Stimulated activated CD8-positive, alpha-beta memory T cell treated with anti-CD3 and anti-CD28 coated beads, Interleukin-15, amount 100 ng/mL, for 48 hours (primary cell): ENCODE measurements at places on chromosomes 16 and 17.

DNA sequence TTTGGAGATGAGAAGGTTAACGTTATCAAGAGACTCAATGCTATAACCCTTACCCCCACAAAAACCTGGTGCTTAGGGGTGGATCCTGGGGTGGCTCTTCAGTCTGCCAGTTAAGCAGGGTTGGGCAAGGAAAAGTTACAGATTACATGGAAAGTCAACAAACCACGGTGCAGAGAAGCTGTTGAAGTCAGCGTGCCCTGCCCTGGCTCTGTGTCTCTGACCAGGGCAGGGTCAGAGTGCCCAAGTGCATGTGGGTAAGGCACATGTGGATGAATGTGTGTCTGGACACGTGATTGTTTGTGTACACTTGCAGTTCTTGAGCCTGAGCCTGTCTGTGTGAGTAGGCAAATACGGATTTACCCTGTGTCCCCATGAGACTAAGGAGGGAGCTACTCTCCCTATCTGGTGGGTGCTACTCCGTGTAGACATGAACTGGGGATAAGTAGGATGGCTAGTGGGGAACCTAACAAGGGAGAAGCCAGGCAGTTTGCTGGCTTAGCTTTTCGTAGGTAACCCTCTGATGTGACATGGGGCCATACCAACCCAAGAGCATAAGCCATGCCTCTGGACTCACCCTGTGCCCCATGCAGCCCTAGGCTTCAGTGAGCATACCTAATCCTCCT is 5.5 kb downstream of the IGFBP4 start:
- DNase-seq = no peak

GRCh38 chr17:79670537-79671084 is 59.8 kb upstream of the RBFOX3 start:
- no peak for DNase-seq

GRCh38 chr16:67164599-67165061 is at the start of gene HSF4:
TSS of gene HSF4 (plus strand) at chr16:67164745. CDS start at chr16:67164812, 67 bp downstream.
- DNase-seq = no peak

- DNase-seq = no peak
Measured at GRCh38 chr17:29956225-29956624, 14.8 kb downstream of the EFCAB5 start.

DNA sequence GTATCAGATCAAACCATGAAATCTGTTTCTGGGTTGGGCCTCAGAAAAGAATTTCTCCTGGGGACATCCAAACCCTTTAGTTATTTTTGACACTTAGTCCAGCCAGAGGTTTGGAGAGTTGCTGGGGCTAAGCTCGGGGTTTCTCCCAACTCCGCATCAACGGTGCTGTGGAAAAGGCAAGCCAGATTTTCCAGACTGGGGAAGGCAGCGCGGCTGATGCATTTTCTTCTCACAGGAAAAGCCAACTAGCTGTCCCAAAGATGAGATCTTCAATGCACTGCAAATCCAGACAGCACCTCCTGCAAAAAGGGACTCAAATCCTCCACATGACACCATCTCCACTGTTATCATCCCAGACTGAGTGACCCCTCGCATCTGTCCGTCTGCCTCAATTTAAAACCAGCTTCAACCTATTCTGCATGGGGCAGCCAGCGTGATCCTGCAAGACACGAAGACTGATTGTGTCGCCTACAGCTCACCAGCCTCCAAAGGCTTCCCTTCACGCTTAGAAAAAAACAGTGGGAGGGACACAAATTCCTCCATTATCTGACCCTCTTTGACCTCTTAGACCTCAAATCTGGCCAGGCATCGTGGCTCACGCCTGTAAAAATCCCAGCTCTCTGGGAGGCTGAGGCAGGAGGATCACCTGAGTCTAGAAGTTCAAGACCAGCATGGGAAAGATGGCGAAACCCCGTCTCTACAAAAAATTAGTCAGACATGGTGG is 62.0 kb downstream of the GAS7 start:
- DNase-seq = no peak

DNA sequence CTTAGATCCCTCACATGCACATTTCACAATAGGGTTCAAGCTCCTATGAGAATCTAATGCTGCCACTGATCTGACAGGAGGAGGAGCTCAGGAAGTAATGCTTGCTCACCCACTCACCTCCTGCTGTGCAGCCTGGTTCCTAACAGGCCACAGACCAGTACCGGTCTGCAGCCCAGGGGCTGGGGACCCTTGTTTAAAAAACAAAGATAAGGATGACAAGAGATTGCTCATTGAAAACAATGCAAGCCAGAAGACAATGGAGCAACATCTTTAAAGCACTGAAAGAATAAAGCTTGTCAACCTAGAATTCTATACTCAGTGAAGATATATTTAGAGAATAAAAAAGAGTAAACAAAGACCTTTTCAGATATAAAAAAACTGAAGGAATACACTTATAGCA is 22.8 kb upstream of the FA2H start:
- DNase-seq = no peak

- DNase-seq = no peak
Measured at GRCh38 chr16:34802848-34803599, 1343.6 kb downstream of the TP53TG3F start.

- DNase-seq = no peak
Measured at GRCh38 chr17:82439829-82440365, 10.7 kb downstream of the CYBC1 start.
